ENCODE measurements at places on chromosomes 1 and 21.

DNA sequence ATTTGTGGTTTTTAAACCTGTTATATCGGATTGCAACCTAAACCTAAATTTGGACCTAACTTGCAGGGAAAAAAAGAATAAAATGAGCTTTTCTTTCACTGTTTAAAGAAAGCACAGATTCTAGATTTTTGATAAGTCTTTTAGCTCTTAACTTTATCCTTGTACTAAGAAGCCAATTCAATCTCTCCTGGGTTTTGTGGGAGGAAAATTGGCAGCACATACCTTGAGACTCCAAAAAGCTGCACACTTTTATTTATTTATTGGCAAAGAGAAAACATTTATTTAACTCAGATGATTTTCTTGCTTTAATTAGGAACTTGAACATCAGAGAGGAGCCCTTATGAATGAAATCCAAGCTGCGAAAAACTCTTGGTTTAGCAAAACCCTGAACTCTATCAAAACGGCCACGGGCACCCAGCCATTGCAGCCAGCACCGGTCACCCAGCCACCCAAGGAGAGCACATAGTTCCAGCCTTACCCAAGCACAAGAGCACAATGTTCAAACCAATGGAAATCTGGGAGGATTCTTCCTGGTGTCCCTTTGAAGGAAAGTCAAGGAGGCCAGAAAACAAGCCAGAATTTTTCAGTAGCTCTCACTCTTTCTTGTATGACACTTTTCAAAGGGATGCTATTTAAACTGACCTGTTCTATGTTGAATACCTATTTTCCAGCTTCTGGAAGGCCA, 10.1 kb upstream of the CACYBP start:
- no peak for DNase-seq

DNA sequence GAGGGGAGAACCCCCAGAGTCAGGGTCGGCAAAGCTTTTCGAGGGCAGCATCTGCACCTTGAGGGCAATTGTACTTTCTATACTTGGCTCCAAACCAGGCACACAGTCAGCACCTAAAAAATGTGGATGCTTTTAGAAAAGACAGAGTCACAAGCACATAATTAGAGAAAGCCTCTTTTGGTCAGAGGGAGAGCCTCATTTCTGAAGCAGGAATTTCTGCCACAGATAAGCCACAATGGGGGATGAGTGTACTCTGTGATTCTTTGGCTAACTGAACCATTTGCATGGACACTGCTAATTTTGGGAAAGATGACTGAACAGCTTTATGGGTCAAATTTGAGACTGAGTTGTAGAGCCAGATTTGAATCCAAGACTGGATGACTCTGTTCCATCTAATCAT, 635.7 kb downstream of the KIF26B start:
- no peak for DNase-seq

- DNase-seq: no peak
Measured at GRCh38 chr21:29360799-29361765, 62.4 kb downstream of the BACH1 start.

DNA sequence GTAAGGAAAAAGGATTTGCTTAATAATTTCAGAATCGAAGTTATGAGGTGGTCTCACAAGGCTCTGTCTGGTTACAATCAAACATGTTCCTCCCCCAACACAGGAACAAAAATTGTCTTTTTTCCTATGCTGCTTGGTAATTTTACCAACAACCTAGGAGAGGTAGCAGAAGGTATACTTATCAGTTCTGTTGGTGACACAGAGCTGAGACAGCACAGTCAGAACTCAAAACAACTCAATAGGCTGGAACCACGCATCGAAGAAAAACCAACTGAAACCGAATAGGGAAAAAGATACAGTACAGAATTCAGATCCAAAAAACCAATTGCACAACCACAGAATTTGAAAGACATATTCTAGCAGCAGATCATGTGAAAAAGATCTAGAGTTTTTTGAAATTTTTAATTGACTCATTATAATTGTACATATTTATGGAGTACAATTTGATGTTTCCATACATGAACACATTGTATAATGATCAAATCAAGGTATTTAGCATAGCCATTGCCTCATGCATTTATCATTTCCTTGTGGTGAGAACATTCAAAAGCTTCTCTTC, 3.8 kb downstream of the G0S2 start:
- no peak for DNase-seq

DNA sequence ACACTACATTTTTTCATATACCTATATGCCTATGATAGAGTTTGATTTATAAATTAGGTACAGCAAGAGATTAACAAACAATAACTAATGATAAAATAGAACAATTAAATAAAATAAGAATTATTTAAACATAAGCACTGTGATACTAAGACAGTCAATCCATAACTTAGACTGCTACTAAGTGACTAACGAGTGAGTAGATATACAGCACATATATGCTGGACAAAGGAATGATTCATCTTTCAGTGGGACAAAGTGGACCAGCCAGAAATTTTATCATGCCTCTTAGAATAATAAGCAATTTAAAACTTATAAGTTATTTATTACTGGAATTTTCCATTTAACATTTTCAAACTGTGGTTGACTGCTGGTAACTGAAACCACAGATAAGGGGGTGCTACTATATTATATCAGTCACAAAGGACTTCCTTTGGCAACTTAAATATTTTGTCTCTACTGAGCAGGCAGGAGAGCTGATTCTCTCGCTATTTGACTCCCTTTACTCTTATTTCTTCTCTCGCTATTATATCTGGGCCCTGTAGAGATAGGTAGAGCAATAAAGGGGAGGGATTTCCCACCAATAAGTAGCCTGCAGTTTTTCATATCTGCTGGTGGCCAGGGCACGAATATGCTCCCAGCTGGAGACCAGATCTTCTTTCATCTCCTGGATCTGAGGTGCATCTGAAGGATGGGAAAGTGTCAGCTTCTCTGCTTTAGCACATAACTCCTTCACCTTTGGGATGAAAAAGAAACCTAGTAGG, 10.8 kb downstream of the SPTA1 start:
- DNase-seq: no peak

DNA sequence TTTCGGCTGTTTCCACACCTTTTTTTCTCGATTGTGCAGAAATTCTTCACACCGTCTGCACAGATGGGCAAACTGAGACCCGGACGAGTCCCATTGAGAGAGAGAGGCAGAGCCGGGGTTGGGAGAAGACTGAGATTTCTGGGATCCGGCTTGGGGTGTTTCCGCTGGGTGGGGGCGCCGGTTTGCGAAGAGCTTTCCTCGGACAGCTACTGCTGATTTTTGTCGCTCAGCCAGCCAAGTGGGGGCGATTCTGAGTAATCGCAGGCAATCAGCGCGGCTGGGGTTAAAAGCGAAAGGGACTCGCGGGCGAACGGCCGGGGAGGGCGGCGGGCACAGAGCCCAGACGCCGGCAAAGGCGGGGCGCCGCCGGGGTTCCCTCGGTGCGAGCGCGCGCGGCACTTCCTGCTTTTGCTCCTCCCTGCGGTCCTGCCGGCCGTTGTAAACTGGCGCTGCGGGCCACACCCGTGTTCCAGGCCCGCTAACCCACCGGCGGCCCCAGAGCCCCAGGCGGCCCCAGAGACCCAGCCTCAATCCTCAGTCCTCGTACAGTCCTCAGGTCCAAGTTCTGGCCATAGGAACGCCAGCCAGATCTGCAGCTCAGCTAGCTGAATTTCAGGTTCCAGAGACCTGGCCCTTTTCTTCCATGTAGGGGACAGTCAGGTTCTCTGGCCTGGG, 32.4 kb upstream of the JUN start:
- DNase-seq: peak; percentile 70

- DNase-seq: no peak
Measured at GRCh38 chr1:169610108-169610507, 19.8 kb downstream of the SELP start.

DNA sequence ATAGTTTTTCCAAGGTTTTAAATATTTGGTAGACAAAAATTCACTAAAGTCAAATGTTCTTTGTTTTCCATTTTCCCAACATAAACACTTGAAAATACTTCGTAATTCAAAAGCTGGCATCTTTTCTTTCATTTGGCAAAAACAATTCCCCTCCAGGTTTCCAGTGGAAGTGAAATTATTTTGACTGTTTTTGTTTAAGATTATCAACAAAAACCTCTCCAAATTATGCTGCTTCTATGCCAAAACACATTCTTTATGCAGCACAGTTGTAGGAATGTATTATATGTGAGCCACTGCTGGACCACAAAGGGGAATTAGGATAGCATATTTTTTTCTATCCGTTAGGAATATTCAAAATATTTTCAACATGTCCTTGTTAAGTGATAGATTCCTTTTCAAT, 44.1 kb downstream of the SLC5A9 start:
- DNase-seq: no peak

GRCh38 chr1:5504364-5504740, 487.9 kb downstream of the NPHP4 start:
- no peak for DNase-seq

DNA sequence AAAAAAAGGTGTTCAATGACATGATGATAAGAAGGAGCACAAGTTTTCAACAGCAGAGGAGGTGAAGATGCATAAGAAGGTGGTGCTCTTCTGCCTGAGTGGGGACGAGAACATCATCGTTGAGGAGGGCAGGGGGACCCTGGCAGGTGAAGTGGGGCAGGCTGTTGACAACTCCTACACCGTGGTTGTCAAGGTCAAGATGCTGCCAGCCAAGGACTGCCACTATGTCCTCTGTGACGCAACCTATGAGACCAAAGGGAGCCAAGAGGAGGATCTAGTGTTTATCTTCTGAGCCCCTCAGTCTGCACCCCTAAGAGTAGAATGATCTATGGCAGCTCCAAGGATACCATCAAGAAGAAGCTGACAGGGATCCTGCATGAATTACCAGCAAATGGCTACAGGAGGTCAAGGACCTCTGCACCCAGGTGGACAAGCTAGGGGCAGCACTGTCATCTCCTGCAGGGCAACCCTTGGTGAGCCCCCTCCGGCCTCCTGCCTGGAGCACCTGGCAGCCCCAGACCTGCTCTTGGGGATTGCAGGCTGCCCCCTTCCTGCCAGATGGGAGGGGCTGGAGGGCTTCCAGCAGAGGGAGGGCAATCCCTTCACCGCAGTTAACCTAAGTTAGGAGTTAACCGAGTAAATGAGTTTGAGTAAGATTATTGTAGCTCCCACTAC, 80.5 kb downstream of the ZNF281 start:
- DNase-seq: no peak

- no peak for DNase-seq
Measured at GRCh38 chr1:165075725-165076370, 280.7 kb downstream of the LMX1A start.

DNA sequence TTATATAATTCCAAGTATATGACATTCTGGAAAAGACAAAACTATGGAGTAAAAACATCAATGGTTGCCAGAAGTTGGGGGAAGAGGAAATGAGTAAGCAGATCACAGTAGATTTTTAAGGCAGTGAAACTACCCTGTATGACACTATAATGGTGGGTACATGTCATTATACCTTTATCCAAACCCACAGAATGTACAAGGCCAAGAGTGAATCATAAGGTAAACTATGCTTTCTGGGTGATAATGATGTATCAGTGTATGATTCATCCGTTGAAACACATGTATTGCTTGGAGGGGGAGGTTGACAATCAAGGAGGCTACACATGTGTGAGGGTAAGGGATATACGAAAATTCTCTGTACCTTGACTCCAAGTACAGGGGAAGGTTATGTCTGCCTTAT, 862.7 kb downstream of the PLA2G4A start:
- peak; percentile 65 for DNase-seq

DNA sequence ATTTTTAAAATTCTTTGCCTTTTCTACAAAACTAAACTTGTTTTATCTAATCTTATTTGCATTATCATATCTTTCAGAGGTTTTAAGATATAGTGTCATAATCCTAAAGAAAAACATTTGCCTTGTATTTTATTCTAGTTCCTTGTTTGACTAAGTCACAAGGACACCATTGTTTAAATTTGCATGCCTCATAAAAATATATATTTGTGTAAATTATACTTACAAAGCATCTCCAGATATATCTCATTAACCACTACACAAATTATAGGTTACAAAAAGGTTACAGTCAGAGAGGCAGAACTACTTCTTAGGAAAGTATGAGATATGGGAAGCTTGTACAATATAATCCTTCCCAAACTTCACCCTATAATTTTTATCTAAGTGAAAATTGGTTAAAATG, 4.2 kb upstream of the RGS13 start:
- no peak for DNase-seq

DNA sequence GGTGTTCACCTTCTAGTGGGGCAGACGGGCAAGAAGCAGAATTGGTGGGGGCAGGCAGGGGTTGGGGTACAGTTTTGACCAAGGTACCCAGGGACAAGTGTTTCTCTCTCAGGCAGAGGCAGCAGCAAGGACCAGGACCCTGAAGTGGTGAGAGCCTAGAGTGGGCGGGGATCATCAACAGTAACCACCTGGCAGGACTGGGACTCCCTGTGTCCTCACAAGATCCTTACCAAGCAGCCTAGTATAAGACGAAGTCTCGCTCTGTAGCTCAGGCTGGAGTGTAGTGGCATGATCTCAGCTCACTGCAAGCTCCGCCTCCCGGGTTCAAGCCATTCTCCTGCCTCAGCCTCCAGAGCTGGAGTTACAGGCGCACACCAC, 3.2 kb upstream of the NADK start:
- DNase-seq: no peak

- no peak for DNase-seq
Measured at GRCh38 chr1:38005195-38006007, at the start of gene FHL3. TSS of gene FHL3 (minus strand) at chr1:38005514. CDS start at chr1:37999412, 6,102 bp downstream.

GRCh38 chr1:245986404-245987218, 520.5 kb downstream of the SMYD3 start:
- DNase-seq: peak; percentile 67

- no peak for DNase-seq
Measured at GRCh38 chr1:239563681-239564080, 177.3 kb downstream of the CHRM3 start.

GRCh38 chr1:228390649-228391048, 16.0 kb downstream of the TRIM11 start:
- no peak for DNase-seq

DNA sequence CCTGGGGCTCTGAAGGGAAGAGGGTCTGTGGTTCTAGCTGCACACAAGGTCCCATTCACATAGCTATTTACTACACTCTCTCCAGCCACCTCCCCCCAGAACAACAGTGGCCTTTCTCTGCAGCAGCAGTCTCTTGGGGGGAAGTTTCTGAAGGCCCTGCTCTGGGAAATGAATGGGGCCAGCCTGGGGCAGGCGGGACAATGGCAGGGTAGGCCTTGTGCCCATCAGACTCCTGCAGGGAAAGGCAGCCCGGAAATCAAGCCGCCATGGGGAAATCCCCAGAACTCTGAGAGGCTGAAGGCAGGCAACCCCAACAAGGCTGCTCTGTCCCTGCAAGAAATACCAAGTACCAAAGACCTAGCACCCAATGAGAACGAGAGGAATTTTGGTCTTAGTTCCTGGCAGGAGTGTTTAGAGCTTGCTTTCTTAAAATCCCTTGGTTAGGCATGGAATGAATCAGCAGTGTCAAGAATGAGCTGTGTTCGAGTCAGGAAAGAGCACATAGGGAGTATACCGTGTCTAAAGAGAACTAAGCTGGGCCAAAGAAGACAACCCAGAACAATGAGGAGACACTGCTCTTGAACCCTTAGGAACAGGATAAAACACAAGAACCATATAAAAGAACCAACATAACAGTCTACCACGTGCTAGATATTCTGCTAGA, 11.3 kb downstream of the ARHGEF11 start:
- no peak for DNase-seq

Measured in AG04450 (cell line).